ENCODE measurements at places on chromosomes 4 and X. TPM values are rescaled to one million over a fixed set of nuclear protein-coding genes. Genes with fewer than 3 reads are reported as not detected.

Gene AFM
- total RNA-seq = not detected

- DNase-seq = no peak
Measured at GRCh38 chrX:24241822-24242648, 71.8 kb downstream of the SUPT20HL2 start.

- DNase-seq = no peak
Measured at GRCh38 chrX:102964940-102965339, 27.9 kb downstream of the RAB40AL start.

GRCh38 chr4:154158361-154159155, 333.0 kb downstream of the DCHS2 start:
- DNase-seq = no peak

GRCh38 chr4:130486186-130486585, 1390.2 kb downstream of the C4orf33 start:
- DNase-seq = no peak

Gene RPL9
- total RNA-seq = 809 TPM

Gene FAM149A
- total RNA-seq = 5.4 TPM

Gene FAM9C
- total RNA-seq = not detected

GRCh38 chrX:63739885-63740284, 45.1 kb downstream of the ARHGEF9 start:
- no peak for DNase-seq

Gene XG
- not detected for total RNA-seq

- DNase-seq = peak; percentile 94
Measured at GRCh38 chrX:338281-338835, 19.8 kb upstream of the GTPBP6 start.

DNA sequence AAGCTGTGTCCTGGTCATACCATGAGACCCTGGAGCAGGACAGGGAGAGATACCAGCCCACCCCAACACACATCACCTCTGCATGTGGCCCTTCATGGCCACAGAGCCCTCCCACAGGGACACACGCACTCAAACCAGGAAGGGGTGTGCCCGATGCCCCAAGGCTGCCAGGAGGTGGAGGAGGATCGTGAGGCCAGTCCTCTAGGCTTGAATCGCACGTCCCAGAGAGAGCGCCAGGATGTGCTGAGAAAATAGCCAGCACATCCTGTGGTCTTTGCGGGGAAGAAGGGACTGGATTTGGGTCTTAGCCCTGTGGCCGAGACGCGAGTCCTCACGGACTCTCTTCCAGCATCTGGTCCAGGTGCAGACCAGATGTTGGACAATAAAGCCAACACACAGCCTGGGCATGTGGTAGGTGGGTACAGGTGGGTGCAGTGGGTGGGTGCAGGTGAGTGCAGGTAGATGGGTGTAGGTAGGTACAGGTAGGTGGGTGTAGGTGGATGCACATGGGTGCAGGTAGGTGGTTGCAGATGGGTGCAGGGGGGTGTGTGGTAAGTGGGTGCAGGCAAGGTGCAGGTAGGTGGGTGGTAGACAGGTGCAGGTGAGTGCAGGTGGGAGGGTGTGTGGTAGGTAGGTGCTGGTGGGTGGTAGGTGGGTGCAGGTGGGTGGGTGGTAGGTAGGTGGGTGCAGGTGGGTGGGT, 94.3 kb upstream of the AFAP1 start:
- no peak for DNase-seq

DNA sequence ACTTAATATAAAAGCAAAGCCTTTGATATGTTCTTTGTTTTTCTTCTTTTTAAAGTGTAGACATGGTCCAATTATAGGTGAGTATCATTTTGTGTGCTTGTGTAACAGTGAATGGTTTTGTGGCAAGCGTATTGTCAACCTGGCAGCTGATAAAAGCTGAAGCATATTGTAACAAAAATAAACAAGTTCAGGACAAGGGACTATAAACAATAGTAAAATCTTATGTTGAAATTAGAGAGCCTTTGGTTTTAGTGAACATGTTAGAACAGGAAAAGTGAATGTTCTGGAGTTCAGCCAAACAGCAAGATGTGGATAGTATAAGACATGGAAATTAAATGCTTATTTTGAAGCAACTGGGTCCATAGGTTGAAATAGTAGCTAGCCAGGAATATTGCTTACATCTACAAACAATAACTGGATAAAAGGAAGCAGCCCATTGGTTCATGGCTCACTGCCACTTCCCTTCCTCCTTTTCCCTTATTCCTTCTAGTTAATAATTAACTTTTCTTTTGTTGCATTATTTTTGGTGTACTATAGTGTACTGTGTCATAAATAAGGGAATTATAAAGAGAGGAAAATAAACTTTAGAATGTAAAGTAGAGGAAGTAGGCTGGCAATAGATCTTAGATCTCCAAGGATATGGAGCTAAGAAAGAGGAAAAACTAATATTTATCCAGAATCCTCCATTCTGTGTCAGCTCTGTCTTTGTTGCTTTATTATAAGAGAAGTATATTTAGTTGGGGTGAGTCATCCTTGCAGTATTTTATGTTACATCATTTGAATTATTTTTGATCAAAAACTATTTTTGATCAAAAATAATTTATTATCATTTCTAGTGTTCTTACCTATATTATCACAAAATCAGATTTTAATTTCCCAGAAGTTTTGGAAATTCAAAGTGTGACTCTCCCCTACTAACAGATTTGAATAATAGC, 65.6 kb downstream of the MRPL1 start:
- no peak for DNase-seq

Gene PLRG1
- 59.6 TPM for total RNA-seq

DNA sequence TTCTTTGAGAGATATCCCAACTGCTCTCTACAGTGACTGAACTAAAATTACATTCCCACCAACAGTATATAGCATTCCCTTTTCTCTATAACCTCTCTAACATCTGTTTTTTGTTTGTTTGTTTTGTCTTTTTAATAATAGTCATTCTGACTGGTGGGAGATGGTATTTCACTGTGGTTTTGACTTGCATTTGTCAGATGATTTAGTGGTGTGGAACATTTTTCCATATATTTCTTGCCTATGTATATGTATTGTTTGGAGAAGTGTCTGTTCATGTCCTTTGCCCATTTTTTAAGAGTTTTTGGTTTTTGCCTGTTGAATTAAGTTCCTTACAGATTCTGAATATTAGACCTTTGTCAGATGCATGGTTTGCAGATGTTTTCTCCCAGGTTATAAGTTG, 9.0 kb downstream of the USO1 start:
- DNase-seq = no peak

- DNase-seq = no peak
Measured at GRCh38 chr4:58275856-58276255, 1165.7 kb upstream of the IGFBP7 start.

DNA sequence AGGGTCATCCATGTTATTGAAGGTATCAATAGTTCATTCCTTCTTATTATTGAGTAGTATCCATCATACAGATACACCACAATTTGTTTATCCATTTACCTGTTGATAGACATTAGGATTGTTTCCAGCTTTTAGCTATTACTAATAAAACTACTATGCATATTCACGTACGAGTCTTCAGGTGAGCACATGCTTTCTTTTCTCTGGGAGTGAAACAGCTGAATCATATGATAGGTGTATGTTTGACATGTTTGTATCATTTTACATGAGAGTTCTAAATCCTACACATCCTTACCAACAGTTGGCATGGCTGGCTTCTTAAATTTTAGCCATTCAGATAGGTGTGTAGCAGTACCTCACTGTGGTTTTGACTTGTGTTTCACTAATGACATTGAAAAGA, 556.6 kb upstream of the DIPK2B start:
- no peak for DNase-seq

DNA sequence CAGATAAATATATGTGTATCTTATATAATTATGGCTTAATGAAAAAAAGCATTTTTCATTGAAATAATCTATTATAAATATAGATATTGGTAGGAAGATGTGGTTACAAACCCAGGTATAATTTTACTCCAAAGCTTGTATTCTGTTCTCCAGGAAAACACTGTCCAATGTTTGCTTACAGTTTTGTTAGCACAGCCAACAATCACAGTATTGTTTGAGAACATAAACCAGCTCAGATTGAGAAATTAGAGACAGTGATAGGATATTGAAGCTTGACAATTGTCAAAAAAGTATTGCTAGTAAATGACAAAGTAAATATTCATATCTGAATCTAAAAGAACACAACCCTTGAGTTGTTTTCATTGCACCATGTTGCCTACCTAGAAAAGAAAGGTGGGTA, 228.8 kb downstream of the ADGRL3 start:
- no peak for DNase-seq

DNA sequence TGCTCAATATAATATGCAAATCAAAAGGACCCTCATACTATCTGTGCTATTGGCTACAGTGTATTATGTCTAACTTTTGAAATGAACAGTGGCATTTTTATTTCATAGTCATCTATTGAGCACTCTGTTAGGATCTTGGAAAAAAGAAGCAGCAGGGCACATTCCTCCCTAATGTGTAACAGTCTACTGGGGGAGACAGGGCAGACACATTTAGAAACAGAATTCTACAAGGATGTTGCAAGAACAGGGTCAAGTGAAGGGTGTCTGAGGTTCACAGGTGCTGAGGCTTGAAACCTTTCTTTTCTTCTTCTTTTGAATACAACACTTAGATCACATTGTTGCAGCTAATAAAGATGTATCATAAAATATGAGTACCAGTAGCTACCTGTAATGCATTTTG, 129.7 kb upstream of the SLC4A4 start:
- DNase-seq = no peak

Gene BGN
- total RNA-seq = 1,195 TPM

DNA sequence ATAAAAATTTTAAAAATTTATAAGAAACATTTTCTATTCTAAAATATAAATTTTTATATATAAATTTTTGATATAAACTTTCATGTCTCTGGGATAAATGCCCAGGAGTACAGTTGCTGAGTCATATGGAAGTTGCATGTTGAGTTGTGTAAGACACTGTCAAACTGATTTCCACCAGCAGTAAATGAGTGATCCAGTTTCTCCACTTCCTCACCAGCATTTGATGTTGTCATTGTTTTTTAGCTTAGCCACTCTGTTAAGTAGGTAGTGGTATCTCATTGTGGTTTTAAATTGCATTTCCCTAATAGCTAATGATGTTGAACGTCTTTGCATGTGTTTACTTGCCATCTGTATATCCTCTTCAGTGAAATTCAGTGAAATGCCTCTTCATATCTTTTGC, 66.5 kb downstream of the MAMLD1 start:
- no peak for DNase-seq

DNA sequence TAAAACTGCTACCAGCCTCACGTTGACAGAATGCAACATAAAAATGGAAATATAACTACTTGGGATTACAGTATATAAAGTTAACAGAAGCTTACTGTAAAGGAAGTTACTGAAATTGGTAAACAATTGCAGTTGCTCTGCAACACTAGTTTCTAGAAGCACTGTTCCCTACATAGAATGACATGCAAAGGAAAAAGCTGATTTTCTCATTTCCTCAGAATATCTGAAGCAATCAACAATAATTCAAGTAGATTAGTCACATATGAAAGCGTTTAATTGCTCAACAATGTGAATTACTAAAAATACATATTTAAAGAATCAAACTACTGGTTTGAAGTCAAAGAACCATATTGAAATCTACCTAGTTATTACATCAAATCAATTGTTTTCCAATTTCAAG, 31.8 kb downstream of the PDGFC start:
- DNase-seq = no peak

Gene PQBP1
- total RNA-seq = 61.7 TPM

Data from chondrocyte (in vitro differentiated cells).